Hepatocyte (in vitro differentiated cells): ENCODE measurements at places on chromosomes 6 and 20. TPM values are rescaled to one million over a fixed set of nuclear protein-coding genes. Genes with fewer than 3 reads are reported as not detected.

DNA sequence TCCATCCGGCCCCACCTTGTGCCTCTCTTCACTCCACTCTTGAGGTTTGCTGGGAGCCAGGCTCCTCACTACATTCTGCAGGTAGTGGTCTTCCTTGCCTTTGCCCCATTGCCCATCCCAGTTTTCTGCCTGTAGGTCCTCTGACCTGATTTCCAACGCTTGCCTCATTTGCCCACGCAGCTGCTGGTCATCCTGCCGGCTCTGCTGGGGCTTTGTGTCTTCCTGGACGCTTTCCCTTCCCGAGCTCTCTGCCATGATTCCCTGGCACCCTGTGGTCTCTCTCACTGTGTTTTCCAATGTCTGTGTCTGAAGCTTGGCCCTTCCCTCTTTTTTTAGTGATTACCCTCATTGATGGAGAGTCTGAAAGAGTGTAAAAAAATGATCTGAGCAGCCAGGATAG lies 451.6 kb downstream of the UTRN start:
- no peaks in the 10 kb centered on the region for H3K36me3 ChIP-seq
- no peak for DNase-seq

RIPOR3 gene
- total RNA-seq = 4.3 and 5.6 TPM in 2 replicates

- H3K36me3 ChIP-seq = no peaks in the 10 kb centered on the region
- no peak for DNase-seq
- H3K4me1 ChIP-seq = no peaks in the 10 kb centered on the region
- H3K27ac ChIP-seq = no peak overlapping the region
- no peak overlapping the region for H3K4me3 ChIP-seq
Measured at GRCh38 chr6:148682990-148683389, 63.8 kb upstream of the UST start.

- peak overlapping the region; percentile 43 for H3K27ac ChIP-seq
- peaks cover 20% of the 10 kb centered on the region for H3K4me1 ChIP-seq
- no peaks in the 10 kb centered on the region for H3K36me3 ChIP-seq
- no peak for DNase-seq
Measured at GRCh38 chr20:32626859-32627636, 41.9 kb upstream of the NOL4L start.

DNA sequence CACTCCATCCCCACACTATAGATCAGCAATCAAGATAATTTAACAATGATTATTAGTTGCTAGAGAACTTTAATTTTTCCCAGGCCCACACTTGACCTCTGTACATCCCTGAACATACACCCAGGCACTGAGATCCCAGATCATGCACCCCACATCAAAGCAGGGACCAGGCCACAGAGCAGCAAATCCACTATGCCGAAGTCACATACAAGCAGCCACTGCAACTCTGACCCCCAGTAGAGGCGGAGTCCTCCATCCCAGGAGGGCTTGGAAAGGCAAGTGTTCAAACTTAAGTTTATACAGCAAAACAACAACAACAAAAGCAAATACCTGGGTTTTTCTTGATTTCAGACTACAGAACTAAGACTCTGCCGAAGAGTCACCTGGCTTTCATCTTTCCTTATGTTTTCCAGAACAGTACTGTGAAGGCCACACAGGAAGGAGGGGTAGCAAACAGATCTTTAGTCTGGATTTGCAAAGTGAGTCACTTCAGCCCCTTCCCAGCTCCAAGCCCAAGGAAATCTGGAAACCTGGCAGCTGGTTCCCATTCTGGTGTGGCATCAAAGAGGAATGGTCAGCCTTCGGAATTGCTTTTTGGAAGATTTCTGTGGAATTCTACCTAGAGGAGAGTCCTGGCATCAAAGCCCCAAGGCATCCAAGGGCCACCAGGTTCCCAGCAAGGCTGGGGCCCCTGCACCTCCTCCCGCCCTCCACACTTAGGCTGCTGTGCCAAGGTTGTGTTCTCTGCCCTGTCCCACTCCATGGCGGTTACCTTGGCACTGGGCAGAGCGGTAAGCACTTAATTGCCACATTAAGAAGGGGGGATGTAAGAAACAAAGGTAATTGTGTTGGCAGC lies 7.3 kb downstream of the JAG1 start:
- no peaks in the 10 kb centered on the region for H3K27me3 ChIP-seq
- H3K36me3 ChIP-seq = no peaks in the 10 kb centered on the region
- H3K4me3 ChIP-seq = no peak overlapping the region
- no peak for DNase-seq
- peaks cover 51% of the 10 kb centered on the region for H3K4me1 ChIP-seq

- H3K27me3 ChIP-seq = no peaks in the 10 kb centered on the region
- H3K27ac ChIP-seq = no peak overlapping the region
- H3K36me3 ChIP-seq = no peaks in the 10 kb centered on the region
- H3K4me3 ChIP-seq = no peak overlapping the region
- peaks cover 33% of the 10 kb centered on the region for H3K4me1 ChIP-seq
- DNase-seq = no peak
Measured at GRCh38 chr6:11767978-11768756, 10.4 kb downstream of the ADTRP start.

RNF217 gene
- 18.4 and 167 TPM in 2 replicates for total RNA-seq

GRCh38 chr6:106789428-106790148 lies 160.2 kb downstream of the QRSL1 start:
- no peaks in the 10 kb centered on the region for H3K27me3 ChIP-seq
- no peaks in the 10 kb centered on the region for H3K36me3 ChIP-seq
- H3K4me1 ChIP-seq = peaks cover 20% of the 10 kb centered on the region
- H3K4me3 ChIP-seq = no peak overlapping the region

AHCY gene
- 124 and 142 TPM in 2 replicates for total RNA-seq

- DNase-seq = no peak
- H3K4me1 ChIP-seq = peaks cover 36% of the 10 kb centered on the region
Measured at GRCh38 chr20:48684501-48685041, 143.2 kb downstream of the PREX1 start.

TRIM10 gene
- 0.12 and 0.27 TPM in 2 replicates for total RNA-seq

GRCh38 chr6:34323300-34323699 lies 69.2 kb downstream of the NUDT3 start:
- H3K27ac ChIP-seq = no peak overlapping the region
- H3K4me1 ChIP-seq = peaks cover 18% of the 10 kb centered on the region
- DNase-seq = no peak
- no peak overlapping the region for H3K4me3 ChIP-seq
- no peaks in the 10 kb centered on the region for H3K27me3 ChIP-seq

GRCh38 chr20:36469973-36470372 lies 71.3 kb upstream of the MYL9 start:
- DNase-seq = no peak
- H3K4me3 ChIP-seq = no peak overlapping the region
- H3K36me3 ChIP-seq = no peaks in the 10 kb centered on the region
- H3K27me3 ChIP-seq = no peaks in the 10 kb centered on the region
- H3K4me1 ChIP-seq = peaks cover 70% of the 10 kb centered on the region

DNA sequence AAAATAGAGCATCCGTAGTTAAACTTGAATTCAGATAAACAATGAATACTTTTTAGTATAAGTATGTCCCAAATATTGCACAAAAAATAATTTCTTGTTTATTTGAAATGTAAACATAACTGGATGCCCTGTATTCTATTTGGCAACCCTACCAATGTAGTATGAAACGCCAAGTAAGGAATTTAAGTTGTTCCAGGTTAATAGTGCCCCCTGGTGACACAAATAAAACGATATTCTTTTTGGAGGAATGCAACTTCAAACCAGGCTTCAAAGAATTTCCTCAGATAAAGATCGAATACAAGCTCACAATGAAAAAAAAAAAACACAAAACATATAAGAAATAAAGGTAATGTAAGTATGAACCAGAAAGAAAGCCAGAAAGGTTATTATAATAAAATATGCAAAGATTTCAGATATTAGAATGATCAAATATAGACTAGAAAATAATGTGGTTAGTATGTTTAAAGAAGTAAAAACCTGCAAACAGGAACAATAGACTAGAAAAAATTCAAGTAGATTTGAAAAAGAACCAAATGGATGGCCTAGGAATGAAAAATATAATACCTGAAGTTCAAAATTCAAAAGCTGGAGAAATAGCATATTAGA lies 18.4 kb upstream of the AKAP7 start:
- no peaks in the 10 kb centered on the region for H3K4me1 ChIP-seq
- DNase-seq = peak; percentile 50
- H3K27me3 ChIP-seq = no peaks in the 10 kb centered on the region
- no peaks in the 10 kb centered on the region for H3K36me3 ChIP-seq
- H3K4me3 ChIP-seq = no peak overlapping the region

- no peaks in the 10 kb centered on the region for H3K27me3 ChIP-seq
- no peaks in the 10 kb centered on the region for H3K36me3 ChIP-seq
- H3K27ac ChIP-seq = peak overlapping the region; percentile 97
- peaks cover 18% of the 10 kb centered on the region for H3K4me1 ChIP-seq
Measured at GRCh38 chr20:58649288-58650180, 1.5 kb upstream of the STX16 start.

KCNK15 gene
- 0.92 and 1.7 TPM in 2 replicates for total RNA-seq

DNA sequence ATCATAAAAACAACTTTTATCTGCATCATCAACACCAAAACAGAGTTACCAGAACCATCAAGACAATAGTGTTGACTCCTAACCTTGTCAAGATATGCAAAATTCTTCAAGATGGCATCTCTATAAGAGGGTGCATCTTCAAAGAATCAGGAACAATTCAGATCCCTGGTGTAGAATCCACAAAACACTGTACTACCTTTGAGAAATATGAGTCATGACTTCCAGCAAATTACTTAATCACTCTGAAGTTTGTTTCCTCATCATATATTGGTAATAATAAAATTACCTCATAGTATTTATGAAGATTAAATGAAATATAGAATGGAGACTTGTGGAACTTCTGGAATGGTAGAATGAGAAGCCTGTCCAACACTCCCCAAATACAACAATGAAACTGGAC lies 221.3 kb upstream of the SUPT3H start:
- no peak for DNase-seq
- no peaks in the 10 kb centered on the region for H3K27me3 ChIP-seq
- H3K4me3 ChIP-seq = no peak overlapping the region
- H3K4me1 ChIP-seq = no peaks in the 10 kb centered on the region

GRCh38 chr20:37699202-37699601 lies 5.4 kb downstream of the CTNNBL1 start:
- H3K36me3 ChIP-seq = no peaks in the 10 kb centered on the region
- H3K4me1 ChIP-seq = no peaks in the 10 kb centered on the region
- no peaks in the 10 kb centered on the region for H3K27me3 ChIP-seq
- no peak overlapping the region for H3K4me3 ChIP-seq
- H3K27ac ChIP-seq = no peak overlapping the region

FAM217A gene
- not detected in 2 replicates for total RNA-seq

C6orf141 gene
- 1.7 and 2.9 TPM in 2 replicates for total RNA-seq

GRCh38 chr6:12456343-12456742 lies 166.2 kb downstream of the EDN1 start:
- H3K4me1 ChIP-seq = peaks cover 2% of the 10 kb centered on the region
- no peaks in the 10 kb centered on the region for H3K27me3 ChIP-seq
- no peaks in the 10 kb centered on the region for H3K36me3 ChIP-seq
- DNase-seq = no peak

DNA sequence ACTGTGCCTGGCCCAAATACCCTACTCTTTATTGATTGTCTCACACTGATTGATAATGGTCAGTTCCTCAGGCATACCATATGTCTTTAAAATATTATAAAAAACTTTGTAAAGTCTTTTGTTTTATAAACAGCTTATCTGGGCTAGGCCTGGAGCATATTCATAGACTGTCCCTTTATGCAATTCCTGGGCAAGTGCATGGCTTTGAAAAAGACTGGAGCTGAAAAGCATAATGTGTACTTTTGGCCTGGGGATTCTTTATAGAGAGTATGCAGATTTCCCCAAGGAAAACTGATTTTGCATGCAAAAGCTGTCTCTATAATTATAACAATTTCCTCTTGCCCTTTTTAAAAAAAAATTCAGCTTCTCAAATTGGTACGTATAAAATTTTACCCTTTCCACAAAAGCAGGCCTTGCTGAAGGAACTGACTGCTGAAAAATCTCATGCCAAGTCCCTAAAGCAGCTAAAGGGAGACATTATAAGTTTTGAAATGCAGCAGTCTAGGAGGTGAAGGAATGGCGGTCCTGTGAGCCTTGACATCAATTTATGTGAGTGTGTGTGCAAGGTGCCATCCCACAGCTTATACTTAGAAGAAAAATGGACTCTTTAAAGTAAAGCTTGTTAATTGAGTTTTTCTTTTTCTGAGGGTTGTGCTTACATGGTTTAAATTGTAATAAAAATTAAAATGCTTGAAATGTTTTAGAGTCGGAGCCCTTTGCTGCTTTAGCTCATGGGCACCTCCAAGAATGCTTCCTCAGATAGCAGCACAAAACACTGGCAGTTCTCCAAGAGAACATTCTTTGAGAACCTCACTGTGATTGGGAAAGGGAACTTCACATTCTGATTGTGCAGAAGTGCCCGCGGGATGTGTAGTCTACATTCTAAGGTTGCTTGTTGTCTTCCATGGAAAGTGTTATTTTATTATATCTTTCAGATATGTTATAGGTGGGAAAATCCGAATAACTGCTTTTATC lies 43.9 kb downstream of the PLCB4 start:
- no peak overlapping the region for H3K4me3 ChIP-seq
- H3K4me1 ChIP-seq = no peaks in the 10 kb centered on the region
- H3K27me3 ChIP-seq = no peaks in the 10 kb centered on the region
- DNase-seq = peak; percentile 34
- H3K36me3 ChIP-seq = no peaks in the 10 kb centered on the region

GRCh38 chr20:19661717-19662636 lies 96.1 kb upstream of the RIN2 start:
- H3K27me3 ChIP-seq = peaks cover 8% of the 10 kb centered on the region
- peak; percentile 84 for DNase-seq
- H3K4me1 ChIP-seq = peaks cover 3% of the 10 kb centered on the region
- no peak overlapping the region for H3K4me3 ChIP-seq
- H3K36me3 ChIP-seq = no peaks in the 10 kb centered on the region
- H3K27ac ChIP-seq = no peak overlapping the region

LY86 gene
- total RNA-seq = 0.27 TPM in 1 of 2 replicates, not detected in the other

RBBP8NL gene
- 4.1 and 5.7 TPM in 2 replicates for total RNA-seq

GRCh38 chr6:133991096-133991593 lies 38.1 kb downstream of the TBPL1 start:
- H3K4me3 ChIP-seq = no peak overlapping the region
- no peaks in the 10 kb centered on the region for H3K27me3 ChIP-seq
- peaks cover 16% of the 10 kb centered on the region for H3K4me1 ChIP-seq
- DNase-seq = no peak

DNA sequence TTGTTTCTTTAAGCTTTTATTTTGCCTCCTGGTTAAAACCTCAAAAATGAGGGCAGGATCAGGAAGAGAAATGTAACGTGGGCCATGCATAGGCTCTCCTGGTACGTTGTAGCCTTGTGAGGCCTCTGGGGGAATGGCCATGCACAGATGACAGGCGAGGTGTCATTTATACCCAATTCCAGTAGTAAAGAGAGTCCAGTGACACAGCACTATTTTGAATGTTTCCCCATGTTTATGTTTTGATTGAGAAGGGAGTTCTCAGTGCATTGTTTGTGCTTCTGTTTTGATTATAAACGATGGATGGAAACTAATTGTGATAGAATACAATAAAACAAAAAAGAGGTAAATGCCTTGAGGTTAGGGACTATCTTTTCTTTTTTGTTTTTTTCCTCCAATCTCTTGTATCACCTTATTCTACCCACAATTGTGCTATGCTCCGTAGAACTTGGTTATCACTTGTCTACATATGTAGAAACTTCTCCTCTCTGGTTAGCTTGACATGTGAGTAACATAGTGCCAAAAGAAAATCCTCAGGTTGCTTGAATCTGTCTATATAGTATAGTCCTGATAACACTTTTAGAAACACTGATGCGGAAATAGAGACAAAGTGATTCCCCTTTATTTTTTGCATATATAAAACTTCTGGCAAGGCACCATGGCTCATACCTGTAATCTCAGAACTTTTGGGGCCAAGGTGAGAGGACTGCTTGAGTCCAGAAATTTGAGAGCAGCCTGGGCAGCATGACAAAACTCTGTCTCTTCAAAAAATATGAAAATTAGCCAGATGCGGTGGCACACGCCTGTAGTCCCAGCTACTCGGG lies 6.9 kb upstream of the SMIM28 start:
- no peak overlapping the region for H3K4me3 ChIP-seq
- DNase-seq = no peak
- peaks cover 6% of the 10 kb centered on the region for H3K4me1 ChIP-seq
- H3K36me3 ChIP-seq = no peaks in the 10 kb centered on the region

HLA-DQB2 gene
- not detected in 2 replicates for total RNA-seq
